ENCODE measurements at places on chromosomes 3 and 15.

DNA sequence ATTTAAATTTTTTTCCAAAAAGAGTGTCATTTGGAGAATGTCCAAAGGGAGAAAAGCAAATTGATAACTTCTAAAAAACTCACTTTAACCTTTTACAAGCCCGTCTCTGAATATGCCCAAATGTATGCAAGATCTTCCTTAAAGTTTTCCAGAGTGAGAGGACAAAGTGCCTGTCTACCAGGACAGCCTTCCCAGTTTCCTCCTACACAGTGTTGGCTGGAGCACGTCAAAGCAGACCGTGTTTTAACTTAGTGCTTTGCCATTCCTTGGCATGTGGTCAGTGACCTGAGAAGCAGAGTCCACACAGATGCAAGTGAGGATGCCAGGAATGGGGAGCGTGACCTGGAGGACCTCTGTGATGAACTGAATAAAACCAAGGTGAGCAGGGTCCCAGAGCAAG, 245.7 kb downstream of the FAM43A start:
- DNase-seq = no peak

DNA sequence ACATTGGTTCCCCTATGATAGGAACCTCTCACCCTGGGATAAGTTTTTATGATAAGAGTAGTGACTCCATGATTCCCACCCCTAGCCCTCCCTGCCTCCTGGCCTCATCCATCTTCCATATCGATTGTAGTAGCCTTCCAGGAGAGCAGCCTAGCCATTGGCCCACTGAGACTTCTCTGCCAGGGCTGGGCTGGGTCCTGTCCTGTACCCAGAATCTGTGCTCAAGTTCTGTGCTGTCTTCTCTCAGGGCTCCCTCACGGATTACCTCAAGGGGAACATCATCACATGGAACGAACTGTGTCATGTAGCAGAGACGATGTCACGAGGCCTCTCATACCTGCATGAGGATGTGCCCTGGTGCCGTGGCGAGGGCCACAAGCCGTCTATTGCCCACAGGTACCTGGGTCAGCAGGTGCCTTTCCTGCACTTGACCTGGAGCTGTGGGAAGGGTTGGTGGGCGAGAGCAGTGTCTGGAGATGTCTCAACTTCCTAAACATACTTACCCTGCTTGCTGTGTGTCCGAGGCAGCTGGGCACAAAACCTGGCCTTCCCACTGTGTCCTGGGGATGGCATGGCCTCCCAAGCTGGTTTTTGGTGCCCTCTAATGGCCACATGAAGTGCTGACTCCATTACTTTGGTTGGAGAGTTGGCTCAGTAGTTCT, 16.6 kb upstream of the EXOG start:
- peak; percentile 63 for DNase-seq

GRCh38 chr3:9111866-9112265, 137.6 kb downstream of the SRGAP3 start:
- DNase-seq = no peak

- no peak for DNase-seq
Measured at GRCh38 chr3:16114429-16114828, 60.1 kb upstream of the GALNT15 start.

GRCh38 chr3:32841867-32842470, 24.2 kb downstream of the TRIM71 start:
- DNase-seq = no peak

- no peak for DNase-seq
Measured at GRCh38 chr15:67370206-67370954, 115.8 kb downstream of the IQCH start.

DNA sequence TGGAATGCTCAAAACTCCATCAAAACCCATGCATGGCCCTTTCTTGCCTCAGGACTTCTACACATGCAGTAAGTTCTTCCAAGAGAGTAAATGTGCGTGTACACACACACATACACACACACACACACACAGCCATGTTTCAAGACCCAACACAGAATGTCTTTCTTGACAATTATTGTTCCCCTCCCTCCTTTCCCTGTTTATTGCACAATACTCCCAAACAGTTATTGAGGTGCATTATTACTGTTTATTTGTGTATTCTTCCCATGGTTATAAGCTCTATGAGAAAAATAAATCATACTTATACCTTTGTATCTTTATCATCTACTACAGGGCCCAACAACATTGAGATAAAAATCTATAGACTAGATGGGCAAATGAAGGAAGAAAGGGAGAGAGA, 523.8 kb upstream of the NAALADL2 start:
- no peak for DNase-seq

GRCh38 chr3:11118181-11118682, 36.1 kb upstream of the HRH1 start:
- DNase-seq = no peak

- DNase-seq = peak; percentile 57
Measured at GRCh38 chr15:92883163-92883875, 16.8 kb upstream of the CHD2 start.

DNA sequence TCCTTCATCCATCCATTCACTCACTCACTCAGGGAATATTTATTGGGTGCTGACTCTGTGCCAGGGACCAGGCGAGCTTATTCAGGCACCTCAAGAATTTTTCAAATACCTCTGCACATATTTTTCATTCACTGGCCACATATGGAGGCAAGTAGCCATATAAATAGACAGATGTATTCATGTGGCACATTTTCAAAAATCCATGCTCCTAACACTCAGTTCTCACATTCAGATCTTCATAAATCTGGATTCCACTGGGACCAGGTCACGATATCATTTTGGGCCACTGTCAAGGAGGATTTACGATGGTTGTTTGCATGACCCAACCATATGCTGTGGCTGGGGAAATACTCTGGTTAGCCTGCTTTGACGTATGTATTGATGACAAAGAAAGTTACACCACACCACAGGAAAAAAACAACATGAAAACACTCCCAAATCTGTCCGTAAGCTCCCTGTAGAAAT, 241.8 kb upstream of the LRTM1 start:
- no peak for DNase-seq

- DNase-seq = no peak
Measured at GRCh38 chr3:76245073-76245472, 459.7 kb upstream of the ZNF717 start.

- DNase-seq = no peak
Measured at GRCh38 chr15:47177177-47177576, 540.1 kb upstream of the SEMA6D start.

- DNase-seq = no peak
Measured at GRCh38 chr15:40328176-40328575, 4.7 kb downstream of the INAFM2 start.

DNA sequence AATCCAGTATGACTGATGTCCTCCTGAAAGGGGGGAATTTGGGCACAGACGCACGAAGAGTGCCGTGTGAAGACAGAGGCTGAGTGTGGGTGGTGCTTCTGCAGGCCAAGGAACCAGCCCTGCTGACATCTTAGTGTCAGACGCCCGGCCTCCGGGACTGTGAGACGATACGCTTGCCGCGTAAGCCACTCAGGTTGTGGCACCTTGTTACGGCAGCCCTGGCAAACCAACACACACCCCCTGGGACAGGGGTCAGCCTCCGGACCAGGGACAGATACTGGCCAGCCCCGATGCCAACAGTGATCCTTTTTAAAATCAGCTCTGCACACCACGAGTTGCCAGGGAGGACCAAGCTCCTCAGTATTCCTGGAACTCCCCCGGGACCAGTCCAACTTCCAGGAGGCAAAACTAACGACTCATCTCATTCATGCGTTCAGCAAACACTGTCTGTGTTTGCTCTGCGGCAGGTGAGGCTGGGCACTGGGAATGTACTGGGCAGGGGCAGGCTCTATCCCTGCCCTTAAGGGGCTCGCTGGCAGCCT, 21.2 kb upstream of the PIGZ start:
- DNase-seq = no peak

DNA sequence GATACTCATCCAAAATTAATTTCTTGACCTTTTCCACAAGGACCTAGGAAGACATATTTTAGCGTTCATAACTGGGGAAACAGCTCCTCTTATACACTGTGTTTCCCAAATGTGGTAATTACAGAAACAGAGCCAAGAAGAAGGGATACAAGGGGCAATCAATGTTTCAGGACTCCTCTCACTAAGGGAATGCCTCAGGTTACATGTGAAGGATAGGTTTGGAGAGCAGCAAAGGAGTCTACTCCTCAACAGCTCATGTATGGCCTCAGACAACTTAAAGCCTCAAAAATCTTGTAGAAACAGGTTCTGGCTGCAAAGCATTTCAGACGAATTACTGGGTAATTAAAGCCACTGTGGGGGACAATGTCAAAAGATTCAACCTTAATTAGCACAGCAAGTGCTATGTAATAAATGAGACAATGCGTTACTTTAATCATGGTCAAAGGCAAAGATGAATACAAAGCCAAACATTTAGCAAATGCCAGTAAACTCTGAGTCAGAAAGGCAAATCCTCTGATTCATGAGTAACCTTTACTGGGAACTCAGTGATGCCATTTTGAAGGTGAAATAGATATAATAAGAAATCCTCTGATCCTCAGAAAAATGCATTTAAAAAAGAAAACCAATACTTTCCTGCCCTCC, 1111.2 kb downstream of the TUSC7 start:
- no peak for DNase-seq

DNA sequence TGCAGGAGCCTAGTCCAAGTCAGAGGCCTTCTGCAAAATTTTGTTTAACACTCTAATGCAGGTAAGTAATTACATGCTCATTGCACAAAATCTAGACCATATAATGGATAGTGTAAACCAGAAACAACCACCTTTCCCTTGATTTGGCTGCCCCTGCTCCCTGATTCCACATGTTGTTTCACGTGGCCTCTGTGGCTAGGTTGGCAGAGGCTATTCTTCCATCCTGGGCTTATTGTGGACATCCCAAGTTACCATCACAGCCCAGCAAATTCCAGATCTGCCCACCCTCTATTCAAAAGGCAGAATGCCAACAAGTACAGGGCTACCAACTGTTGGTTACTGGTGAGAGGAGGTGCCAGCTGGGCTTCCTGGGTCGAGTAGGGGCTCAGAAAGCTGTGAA, 794.5 kb upstream of the GRM7 start:
- DNase-seq = no peak

DNA sequence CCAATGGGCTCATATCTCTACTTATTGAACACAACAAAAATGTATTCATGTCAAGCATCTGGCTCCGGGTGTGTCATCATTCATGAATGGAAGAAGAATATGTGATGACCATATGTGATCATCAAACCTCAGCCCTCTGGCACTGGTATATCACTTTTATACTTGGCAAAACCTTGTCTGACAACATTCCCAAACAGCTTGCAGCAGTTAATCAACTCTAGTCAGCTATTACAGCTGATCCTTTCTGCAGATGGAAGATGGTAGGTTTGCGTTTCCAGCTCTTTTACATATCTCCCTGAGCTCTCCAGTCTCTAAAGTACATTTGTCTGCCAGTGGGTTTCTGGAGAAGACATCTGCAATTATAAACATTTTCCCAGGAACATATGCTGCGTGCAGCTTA, 6.6 kb downstream of the PLSCR5 start:
- DNase-seq = no peak

DNA sequence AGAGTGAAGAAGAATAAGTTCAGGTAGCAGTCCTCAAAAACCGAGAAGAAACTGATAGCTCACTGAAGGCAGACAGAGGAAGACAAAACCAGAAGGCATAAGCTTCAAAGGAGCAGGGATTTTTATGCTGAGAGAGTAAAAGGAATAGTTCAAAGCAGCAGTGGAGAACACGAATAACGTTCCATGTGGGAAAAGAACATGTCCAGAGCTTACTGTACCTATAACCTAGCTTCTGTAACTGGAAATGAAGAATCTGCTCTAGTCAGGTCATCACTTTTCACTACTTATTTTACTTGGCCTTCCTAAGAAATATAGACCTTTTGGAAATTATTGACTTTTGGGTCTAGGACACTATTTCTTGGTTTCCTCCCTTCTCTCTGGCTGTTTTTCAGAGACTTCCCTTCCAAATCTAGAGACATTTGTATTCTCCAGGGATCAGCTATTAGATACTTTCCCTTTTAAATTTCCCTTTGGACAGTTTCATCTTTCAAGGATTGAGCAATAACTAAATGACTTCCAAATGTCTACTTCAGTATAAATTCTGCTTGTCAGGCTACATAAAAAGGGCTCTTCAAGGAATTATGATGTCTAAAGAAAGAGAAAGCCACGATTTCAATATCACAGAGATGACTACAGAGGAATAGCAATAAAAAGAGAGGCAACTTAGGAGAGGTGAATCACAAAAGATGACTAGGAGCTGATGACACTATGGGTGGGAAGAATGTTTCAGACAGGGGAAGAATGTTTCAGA, 46.7 kb downstream of the UBE3A start:
- no peak for DNase-seq

GRCh38 chr15:95132774-95133173, 901.4 kb downstream of the MCTP2 start:
- no peak for DNase-seq

- DNase-seq = no peak
Measured at GRCh38 chr15:52252781-52253180, 42.8 kb downstream of the MYO5C start.

- no peak for DNase-seq
Measured at GRCh38 chr15:29740692-29741311, 81.5 kb downstream of the TJP1 start.

DNA sequence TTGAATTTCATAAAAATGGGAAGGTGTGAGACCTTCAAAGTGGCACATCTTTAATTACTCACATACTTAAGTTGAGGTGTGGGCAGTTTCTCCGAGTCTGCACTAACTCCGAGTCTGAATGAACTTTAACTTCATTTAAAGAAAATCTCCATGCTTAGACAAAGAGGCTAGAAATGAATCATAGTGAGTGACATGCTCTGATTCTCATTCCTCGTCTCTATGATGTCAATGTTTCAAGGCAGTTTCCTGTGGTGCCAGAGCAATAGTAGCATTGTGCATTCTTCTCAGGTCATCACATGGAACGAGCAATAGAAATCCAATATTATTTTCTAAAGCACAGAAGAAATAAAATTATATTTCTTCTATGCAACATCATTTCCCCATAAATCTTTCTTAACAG, 224.8 kb downstream of the KCNMB2 start:
- no peak for DNase-seq

- no peak for DNase-seq
Measured at GRCh38 chr3:12194209-12194608, 35.5 kb upstream of the TIMP4 start.

GRCh38 chr15:97490429-97490828, 470.1 kb upstream of the ARRDC4 start:
- no peak for DNase-seq

DNA sequence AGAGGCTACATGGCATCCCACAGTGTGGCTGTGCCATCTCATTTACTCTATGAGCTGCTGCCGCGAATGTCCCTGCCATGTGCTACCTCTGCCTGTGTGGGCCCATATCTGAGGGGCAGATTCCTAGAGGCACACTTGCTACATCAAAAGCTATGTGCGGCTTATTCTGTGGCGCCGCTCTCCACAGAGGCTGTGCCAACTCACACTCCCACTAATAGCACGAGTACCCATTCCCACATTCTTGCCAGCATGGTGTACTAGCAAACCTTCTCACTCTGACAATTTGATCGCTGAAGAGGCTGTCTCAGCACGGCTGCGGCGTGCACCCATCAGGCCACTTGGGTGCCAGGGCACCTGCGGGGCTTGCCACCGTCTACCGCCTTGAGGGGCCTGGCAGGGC, 31.2 kb upstream of the MUSTN1 start:
- DNase-seq = no peak

All from activated CD4-positive, alpha-beta T cell treated with anti-CD3 and anti-CD28 coated beads, Interleukin-2, amount 10 ng/mL, durations not matched to agents 7 days and 5 days (primary cell).